ENCODE measurements at places on chromosomes 1 and 21.

GRCh38 chr1:48186306-48186839 lies 36.1 kb upstream of the SLC5A9 start:
- H3K27ac ChIP-seq, result no peak overlapping the region
- no peaks in the 10 kb centered on the region for H3K27me3 ChIP-seq
- no peak overlapping the region for H3K4me3 ChIP-seq
- no peaks in the 10 kb centered on the region for H3K36me3 ChIP-seq
- H3K4me1 ChIP-seq, result no peaks in the 10 kb centered on the region

DNA sequence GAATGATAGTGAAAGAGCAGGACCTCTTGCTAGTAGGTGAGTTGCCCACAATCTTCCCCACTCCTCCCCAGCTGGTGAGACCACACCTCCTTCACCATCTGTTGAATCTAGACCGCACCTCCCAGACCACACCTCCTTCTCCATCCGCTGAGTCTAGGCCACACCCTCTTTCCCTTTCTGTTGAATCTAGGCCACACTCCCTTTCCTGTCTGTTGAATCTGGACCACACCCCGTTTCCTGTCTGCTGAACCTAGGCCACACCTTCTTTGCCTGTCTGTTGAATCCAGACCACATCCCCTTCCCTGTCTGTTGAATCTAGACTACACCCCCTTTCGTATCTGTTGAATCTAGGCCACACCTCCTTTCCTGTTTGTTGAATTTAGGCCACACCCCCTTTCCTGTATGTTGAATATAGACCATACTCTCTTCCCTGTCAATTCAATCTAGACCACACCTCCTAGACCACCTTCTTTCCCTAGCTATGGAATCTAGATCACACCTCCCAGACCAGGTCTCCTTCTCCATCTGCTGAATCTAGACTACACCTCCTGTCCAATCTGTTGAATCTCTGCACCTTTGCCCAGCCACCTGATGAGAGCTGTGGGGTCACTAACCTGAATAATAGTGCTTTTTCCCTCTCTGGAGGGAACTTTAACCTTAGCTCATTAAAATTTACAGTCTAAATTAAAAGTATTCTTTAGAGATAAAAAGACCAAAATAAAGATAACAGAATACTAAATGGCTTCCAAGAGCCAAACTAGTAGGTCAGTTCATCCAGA lies 116.3 kb downstream of the DAB1 start:
- no peaks in the 10 kb centered on the region for H3K27me3 ChIP-seq
- DNase-seq, result no peak
- H3K4me3 ChIP-seq, result no peak overlapping the region
- H3K36me3 ChIP-seq, result no peaks in the 10 kb centered on the region

DNA sequence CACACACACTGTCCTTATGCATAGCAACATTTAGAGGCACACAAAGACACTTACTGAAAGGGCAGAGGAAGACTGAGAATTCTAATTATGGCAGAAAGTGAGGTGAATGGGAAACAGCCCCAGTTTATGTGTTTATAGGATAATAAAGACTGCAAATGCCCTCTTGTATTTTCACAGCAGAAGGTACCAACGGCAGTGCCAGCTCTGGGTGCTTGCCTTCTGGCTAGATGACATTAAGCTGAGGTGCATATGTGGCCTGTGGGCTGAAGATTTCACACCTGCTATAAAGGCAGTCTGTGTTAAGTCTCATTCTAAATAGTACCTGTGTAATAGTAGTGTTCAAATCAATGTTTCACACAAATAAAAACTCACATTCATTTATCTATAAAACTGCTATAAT lies 347.2 kb upstream of the ZRANB2 start:
- no peak overlapping the region for H3K4me3 ChIP-seq
- H3K4me1 ChIP-seq, result no peaks in the 10 kb centered on the region
- H3K27ac ChIP-seq, result no peak overlapping the region
- H3K27me3 ChIP-seq, result no peaks in the 10 kb centered on the region

GRCh38 chr1:40389871-40390560 lies 16.5 kb downstream of the SMAP2 start:
- H3K36me3 ChIP-seq, result no peaks in the 10 kb centered on the region
- peaks cover 28% of the 10 kb centered on the region for H3K4me1 ChIP-seq
- H3K4me3 ChIP-seq, result no peak overlapping the region
- H3K27ac ChIP-seq, result peak overlapping the region; percentile 53
- no peak for DNase-seq

DNA sequence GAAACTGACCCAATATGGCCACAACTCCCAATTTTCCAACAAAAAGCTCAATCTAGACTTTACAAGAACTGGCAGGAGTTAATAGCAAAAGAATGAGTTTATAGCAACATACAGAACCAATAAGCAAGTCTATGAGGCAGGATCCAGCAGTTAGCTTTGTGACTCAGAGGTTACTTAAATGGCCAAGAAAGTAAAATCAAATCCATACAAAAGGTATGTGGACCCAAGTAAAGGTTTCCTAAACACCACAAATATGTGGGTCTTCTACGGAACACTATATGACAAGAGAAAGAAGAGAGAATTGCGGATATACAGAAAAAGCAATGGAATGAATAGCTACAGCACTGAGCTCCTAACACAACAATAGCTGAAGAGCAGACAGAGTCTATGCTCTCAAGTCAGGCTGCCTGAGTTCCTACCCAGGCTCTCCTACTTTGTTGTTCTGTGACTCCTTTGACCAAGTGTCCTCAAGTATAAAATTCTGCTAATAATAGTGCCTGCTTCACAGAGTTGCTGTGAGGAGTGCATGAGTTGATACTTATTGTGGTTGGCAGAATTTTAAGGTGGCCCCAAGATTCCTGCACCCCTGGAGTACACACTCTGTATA lies 204.3 kb downstream of the SMYD3 start:
- H3K27me3 ChIP-seq, result no peaks in the 10 kb centered on the region
- no peaks in the 10 kb centered on the region for H3K36me3 ChIP-seq
- H3K4me3 ChIP-seq, result no peak overlapping the region
- no peak for DNase-seq
- H3K4me1 ChIP-seq, result no peaks in the 10 kb centered on the region
